ENCODE measurements at places on chromosomes 4 and X.

- peak; percentile 44 for DNase-seq
Measured at GRCh38 chrX:69323786-69324720, 158.8 kb upstream of the PJA1 start.

DNA sequence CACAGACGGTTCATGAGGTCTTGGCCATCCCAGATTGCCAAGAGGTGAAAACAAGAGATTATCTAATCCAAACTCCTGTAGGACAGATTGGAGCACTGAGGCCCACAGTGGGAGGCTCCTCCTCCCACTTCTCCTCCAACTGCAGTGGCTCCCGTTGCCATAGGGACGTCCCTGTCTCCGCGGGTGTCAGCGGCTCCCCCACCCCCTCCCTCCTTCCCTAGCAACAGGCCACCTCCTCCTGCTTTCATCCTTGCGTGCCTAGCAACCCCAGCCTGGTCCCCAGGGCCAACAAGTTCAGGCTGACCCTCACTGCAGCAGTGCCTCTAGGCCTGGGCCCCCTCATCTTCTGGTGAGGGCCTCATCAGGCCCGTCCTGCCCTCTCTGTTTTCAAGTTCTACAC, 6.8 kb upstream of the IQSEC2 start:
- peak; percentile 81 for DNase-seq

- peak; percentile 15 for DNase-seq
Measured at GRCh38 chr4:76028350-76028765, 5.1 kb upstream of the CXCL10 start.

GRCh38 chrX:27598312-27598711, 8.2 kb downstream of the DCAF8L2 start:
- DNase-seq: no peak

DNA sequence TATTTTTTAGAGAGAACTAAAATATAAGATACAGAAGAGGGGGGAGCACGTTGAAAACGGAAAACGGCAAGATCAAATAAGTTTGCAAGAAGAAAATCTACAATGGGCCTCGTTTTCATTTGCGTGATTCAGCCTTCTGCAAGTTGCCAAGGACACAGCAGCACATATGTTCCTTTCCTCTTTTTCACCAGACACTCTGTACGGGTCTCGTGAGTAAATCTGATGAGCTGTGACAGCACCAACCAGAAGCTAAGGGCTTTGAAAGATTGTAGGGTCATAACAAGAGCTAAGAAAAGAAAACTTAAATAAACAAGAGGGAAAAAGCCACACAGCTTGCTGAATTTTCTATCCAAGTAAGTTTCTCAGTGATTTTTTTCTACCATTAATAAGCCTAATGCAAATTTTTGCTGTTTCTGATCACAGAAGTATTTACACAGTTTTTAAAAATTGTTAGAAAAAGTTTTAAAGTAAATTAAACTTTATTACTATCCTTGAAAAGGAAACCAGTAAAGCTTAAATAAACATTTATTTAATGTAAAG, 63.4 kb downstream of the SCML2 start:
- no peak for DNase-seq

DNA sequence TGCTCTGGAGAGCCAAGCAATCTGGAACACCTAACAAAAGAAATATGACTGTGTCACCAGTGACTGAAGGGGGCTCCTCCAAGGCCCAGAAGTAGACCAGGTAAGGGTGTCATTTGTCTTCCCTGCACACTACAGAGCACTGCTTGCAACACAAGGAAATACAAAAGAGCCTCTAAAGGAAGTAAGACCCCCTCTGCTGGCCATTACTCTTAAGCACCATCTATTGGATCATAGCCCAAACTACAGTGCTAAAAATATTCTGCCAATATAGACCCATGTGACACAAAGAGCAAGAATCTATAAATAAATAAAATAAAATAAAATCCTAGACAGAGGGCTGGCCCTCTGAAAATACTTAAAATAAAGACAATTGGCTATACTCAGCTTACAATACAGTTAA, 528.7 kb downstream of the TMA16 start:
- no peak for DNase-seq

GRCh38 chrX:136759968-136760367, 20.8 kb downstream of the ARHGEF6 start:
- no peak for DNase-seq

DNA sequence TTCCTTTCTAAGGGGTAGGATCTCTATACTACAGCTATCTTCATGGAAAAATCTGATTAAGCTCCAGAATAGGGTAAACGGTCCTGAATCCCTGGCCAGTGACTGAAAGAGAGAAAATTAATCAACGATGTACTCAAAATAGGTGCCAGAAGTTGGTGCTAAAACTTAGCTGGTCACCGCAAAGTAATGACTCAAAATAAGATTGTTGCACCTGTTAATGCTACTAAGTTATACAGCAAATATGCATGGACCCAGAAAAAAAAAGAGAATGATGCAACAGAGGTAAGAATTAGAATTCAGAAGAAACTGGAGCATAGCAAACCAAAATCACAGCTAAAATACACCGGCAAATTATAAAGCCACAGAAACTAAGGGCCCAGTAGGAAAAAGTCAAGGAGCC, 239.7 kb upstream of the FAM241A start:
- no peak for DNase-seq

- DNase-seq: no peak
Measured at GRCh38 chr4:56052966-56053365, 104.2 kb downstream of the CEP135 start.

- no peak for DNase-seq
Measured at GRCh38 chr4:2489841-2490552, 21.1 kb downstream of the RNF4 start.

- peak; percentile 13 for DNase-seq
Measured at GRCh38 chr4:158786121-158786601, 17.3 kb downstream of the FNIP2 start.

DNA sequence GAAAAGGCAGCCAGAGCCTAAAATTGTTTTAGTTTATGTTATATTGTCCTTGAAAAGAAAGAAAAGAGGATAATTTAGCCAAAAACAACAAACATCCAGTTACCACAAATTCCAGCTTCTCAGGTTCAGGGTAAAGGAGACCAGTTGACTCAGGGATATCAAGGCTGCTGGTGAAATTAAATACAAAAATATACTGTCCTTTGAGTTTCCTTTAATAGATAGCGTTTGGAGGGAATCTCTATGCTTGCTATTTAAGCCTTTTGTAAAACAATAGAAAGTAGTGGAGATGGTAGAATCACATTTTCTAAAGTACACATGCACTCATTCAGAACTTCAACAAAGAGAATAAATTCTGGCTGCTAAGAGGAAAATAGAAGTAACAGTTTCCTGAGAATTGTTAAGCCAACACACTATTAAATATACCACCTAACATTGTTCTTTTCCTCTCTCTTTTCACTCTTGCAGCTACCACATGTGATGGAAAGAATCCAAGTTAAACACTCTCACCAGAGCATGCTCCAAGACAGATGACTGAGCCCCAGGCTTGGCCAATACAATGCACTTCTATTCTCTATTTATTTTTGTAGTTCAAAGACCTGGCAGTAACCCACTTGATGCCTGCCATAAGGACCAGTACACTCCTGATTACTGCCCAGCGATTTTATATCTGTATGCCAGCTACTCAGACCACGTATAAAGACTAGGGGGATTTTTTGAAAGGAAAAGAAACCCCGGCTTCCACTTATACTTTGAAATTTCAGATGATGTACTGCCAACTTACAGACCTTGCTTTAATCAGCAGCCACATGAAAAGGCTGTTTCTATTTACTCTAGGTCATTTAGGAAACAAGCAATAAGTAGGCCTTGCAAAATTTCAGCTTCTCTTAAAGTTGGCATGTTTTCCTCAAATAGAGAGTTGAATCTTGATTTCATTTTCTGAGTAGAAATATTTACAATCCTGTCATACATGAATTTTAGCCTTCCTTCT, 756.9 kb downstream of the FAT4 start:
- peak; percentile 99 for DNase-seq

DNA sequence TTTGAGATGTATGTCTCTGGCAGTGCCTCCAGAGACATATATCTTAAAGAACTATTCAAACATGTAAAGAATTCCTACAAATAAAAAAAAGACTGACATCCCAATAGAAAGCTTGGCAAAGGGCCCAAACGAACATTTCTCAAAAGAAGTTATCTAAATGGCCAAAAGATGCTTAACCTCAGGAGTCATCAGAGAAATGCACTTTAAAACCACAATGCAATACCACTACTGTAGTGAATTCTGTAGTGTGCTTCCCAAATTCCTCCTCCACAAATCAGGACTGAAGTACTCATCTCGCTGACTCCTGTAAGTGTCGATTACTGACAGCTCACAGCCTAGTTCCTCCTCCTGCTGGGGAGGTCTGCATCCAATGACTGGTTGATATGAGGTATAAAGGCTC, 129.0 kb upstream of the MAMLD1 start:
- DNase-seq: no peak

GRCh38 chrX:103878466-103879122, 46.5 kb upstream of the RAB9B start:
- DNase-seq: no peak

DNA sequence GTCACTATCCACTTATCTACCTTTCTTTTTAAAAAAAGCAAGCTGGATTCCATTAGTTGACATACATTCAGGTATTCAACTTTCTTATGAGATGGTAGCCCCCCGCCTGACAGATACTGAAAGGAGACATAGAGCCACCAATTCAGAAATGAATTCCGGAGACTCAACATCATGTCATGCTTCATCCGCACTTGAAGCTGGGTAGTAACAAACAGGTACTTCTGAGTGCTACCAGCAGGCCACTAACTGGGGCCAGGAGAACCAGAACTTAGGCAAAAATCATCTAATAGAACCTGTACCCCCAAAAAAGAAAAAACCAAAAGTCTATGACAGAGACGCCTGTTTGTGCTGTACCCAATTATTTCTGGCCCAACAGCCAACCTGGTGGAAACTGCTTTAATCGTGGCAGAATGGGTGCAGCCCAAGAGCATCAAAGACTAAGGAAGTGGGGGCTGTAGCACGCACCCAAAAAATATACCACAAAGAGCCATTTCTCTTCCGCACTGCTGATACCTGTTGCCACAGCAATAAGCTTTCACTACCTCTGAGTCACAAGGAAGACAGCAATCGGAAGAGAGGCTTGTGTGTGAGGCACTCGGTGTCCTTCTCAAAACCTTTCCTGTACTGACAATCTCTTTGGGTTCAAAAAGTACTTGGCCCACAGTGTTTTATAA, 84.8 kb downstream of the AFAP1 start:
- no peak for DNase-seq

DNA sequence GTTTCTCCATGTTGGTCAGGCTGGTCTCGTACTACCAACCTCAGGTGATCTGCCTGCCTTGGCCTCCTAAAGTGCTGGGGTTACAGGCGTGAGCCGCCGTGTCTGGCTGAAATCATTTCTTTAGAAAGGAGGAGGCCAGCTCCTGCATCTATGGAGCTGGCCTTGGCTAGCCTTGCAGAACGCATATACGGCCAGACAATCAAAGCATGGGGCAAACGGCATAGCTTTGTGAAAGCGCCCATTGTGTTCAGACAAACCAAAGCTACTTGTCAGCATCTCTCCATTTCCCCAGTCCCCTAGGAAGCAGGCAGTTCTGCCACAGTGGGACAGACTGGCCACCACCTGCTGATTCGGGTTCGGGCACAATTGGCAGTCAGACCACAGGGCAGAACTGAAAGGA, 48.9 kb upstream of the IQSEC2 start:
- no peak for DNase-seq

- DNase-seq: no peak
Measured at GRCh38 chr4:184528713-184529112, 54.4 kb upstream of the IRF2 start.

- DNase-seq: no peak
Measured at GRCh38 chr4:38615847-38616246, 48.2 kb upstream of the KLF3 start.

DNA sequence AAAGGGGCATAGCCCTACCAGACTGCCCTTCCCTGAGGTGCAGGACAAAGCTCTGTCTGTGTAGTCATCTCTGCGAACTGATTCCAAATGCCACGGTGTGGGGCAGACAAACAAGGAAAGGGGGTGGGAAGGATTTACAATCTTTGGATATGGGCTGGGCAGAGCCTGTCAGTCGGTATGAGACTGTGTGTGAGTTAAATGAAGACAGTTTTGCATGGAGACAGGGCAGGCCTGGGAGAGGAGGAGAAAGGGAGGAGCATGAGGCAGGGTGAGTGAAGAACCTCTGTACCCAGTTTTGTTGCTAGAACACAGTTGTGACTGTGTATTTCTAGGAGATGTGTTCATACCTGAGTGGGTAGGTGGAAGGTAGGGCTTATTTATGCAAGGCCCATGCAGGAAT, 59.4 kb upstream of the MSN start:
- DNase-seq: no peak

- DNase-seq: no peak
Measured at GRCh38 chrX:56947699-56948098, 47.6 kb downstream of the SPIN3 start.

GRCh38 chrX:123083924-123084323, 100.2 kb upstream of the GRIA3 start:
- DNase-seq: no peak

DNA sequence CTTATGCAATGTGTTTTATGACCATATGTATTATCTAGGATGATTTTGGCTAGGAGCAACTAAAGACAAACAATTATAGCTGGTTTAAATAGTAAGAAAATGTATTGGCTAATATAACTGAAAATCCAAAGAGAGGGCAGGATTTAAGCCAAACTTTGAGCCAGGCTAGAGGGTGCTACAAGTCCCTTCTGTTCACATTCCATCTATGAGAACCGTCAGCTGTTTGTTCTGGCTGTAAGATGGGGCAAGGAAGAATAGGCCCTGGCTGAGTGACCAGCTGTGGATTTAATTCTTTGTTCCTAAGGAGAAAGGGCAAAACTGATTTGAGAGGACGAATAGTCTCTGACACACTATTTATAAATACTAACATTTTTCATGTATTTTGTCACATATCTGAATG, 79.2 kb upstream of the UGT8 start:
- no peak for DNase-seq

DNA sequence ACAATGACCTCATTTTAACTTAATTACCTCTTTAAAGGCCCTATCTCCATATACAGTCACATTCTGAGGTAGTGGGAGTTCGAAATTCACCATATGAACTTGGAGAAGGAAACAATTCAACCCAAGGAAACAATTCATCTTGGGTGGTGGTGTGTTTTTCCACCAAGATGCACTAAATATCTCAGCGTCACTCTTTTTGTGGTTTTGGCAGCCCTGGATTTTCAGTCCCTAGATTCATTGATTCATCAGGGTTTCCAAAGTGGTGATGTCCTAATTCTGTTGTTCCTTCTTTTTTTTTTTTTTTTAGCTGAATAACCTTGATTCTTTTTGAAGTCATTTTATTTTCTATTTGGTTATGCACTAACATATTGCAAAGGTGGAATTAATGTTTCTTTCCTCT, 162.6 kb upstream of the RAPGEF2 start:
- no peak for DNase-seq

DNA sequence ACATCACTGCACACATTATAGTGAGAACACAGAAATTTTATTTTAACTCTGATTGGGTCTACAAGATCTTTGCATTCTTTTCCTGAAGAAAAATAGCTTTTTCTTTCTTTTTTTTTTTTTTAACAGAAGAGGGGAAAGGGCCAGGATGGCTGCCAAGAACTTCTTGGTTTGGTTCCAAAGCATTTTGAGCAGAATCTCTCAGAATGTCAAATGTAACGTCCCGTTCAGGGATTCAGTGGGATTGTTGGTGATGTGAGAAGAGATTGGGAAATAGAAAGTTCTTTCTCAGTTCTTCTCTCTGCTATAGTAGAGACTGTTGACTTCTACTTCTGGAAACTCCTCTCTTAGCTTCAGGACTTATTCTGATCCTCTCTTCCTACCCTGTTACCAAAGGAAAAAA, 70.9 kb upstream of the CBR4 start:
- no peak for DNase-seq

GRCh38 chr4:627347-628125, 2.2 kb downstream of the PDE6B start:
- DNase-seq: no peak

GRCh38 chr4:139025841-139026240, 10.3 kb downstream of the NOCT start:
- no peak for DNase-seq
